ENCODE measurements at places on chromosomes 2 and 18. TPM values are rescaled to one million over a fixed set of nuclear protein-coding genes. Genes with fewer than 3 reads are reported as not detected.
A peak's percentile ranks its signal among the peaks of the same experiment; 100 is the strongest.

- H3K27ac ChIP-seq, result no peak overlapping the region
- no peak for DNase-seq
- H3K4me1 ChIP-seq, result peaks cover 15% of the 10 kb centered on the region
- no peaks in the 10 kb centered on the region for H3K36me3 ChIP-seq
- peaks cover 100% of the 10 kb centered on the region for H3K27me3 ChIP-seq
Measured at GRCh38 chr2:176162911-176163671, 6.0 kb downstream of the HOXD3 start.

- H3K27ac ChIP-seq, result no peak overlapping the region
- no peaks in the 10 kb centered on the region for H3K27me3 ChIP-seq
- H3K4me1 ChIP-seq, result peaks cover 4% of the 10 kb centered on the region
- no peaks in the 10 kb centered on the region for H3K36me3 ChIP-seq
Measured at GRCh38 chr2:43754180-43754579, 19.7 kb upstream of the DYNC2LI1 start.

Gene PAIP2B
- total RNA-seq, result 60.4 TPM

DNA sequence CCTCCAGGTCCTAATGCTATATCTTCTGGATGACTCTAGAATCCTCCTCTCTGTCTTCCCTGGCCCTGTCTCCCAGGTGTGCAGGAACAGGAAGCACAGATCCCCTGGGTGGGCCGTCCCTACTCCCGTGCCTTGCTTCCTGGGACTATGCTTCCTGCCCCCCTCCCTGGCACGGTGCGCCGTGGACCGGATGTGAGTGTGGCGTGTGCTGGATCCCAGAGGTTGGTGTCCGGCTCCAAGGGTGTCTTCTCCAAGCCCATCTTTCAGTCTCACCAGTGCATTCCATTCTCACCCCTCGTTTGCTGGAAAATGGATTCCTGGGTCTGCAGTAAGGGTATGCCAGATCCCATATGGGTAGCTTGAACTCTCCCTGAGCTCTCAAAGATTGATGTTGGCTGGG, 144.4 kb upstream of the TWIST2 start:
- no peak for DNase-seq
- H3K36me3 ChIP-seq, result no peaks in the 10 kb centered on the region
- H3K4me3 ChIP-seq, result no peak overlapping the region
- peaks cover 41% of the 10 kb centered on the region for H3K4me1 ChIP-seq
- H3K27ac ChIP-seq, result no peak overlapping the region
- H3K27me3 ChIP-seq, result no peaks in the 10 kb centered on the region

Gene ALS2
- total RNA-seq, result 27.2 TPM

Gene CXCR1
- total RNA-seq, result 0.35 TPM

- H3K4me1 ChIP-seq, result peaks cover 16% of the 10 kb centered on the region
- no peaks in the 10 kb centered on the region for H3K27me3 ChIP-seq
- H3K27ac ChIP-seq, result no peak overlapping the region
Measured at GRCh38 chr2:100064165-100064564, 78.2 kb downstream of the AFF3 start.

GRCh38 chr18:36328385-36328858, 30.9 kb downstream of the FHOD3 start:
- H3K4me1 ChIP-seq, result peaks cover 69% of the 10 kb centered on the region
- no peak for DNase-seq
- no peaks in the 10 kb centered on the region for H3K27me3 ChIP-seq

- no peaks in the 10 kb centered on the region for H3K36me3 ChIP-seq
- peak; percentile 73 for DNase-seq
- peaks cover 15% of the 10 kb centered on the region for H3K4me1 ChIP-seq
- no peak overlapping the region for H3K4me3 ChIP-seq
- H3K27ac ChIP-seq, result no peak overlapping the region
- H3K27me3 ChIP-seq, result no peaks in the 10 kb centered on the region
Measured at GRCh38 chr2:1550658-1551316, 137.5 kb downstream of the TPO start.

Gene SLC4A3
- 364 TPM for total RNA-seq
